ENCODE measurements at places on chromosomes 6 and 20.

DNA sequence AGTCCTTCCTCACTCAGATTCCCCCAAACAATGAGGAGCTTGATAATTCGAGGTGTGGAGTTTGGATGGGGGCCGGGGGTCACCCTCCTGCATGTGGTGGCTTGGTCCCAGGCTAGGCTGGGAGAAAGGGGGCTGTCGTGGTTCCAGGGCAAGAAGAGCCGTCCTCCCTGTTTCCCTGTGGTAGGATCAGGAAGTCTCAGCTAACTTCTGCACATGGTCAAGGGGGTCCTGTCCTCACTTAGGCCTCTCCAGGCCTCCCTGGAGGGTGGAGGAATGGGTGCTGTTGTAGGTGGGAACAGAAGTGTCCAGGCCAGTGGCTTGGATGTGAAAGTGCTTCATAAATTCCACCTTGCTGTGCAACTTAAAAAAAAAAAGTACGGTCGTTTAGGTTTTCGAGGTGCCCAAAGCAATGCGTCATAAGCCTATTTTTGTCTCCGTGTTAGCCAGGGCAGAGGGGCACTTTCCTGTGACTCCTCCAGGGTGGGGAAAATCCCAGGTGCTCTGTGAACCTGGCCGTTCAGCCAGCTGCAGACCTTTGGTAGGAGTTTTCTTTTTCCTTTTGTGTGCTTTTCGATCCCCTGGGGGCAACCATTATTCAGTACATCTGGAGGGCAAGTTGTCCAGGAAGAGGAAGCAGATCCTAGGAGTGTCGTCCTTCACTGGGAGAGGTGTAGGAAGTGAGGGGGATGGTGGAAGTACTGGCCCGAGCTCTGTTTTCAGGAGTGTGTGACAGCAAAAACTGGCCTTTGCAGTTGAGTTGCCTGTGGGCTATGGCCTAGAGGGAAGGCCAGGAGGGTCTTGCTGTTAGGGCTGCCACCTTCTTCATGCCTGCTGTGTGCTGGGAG, 9.6 kb downstream of the IGF2R start:
- no peak for DNase-seq

- no peak for DNase-seq
Observed at GRCh38 chr6:1871724-1872315, 262.1 kb downstream of the FOXC1 start.

GRCh38 chr6:7933794-7934193, 23.2 kb upstream of the TXNDC5 start:
- no peak for DNase-seq

DNA sequence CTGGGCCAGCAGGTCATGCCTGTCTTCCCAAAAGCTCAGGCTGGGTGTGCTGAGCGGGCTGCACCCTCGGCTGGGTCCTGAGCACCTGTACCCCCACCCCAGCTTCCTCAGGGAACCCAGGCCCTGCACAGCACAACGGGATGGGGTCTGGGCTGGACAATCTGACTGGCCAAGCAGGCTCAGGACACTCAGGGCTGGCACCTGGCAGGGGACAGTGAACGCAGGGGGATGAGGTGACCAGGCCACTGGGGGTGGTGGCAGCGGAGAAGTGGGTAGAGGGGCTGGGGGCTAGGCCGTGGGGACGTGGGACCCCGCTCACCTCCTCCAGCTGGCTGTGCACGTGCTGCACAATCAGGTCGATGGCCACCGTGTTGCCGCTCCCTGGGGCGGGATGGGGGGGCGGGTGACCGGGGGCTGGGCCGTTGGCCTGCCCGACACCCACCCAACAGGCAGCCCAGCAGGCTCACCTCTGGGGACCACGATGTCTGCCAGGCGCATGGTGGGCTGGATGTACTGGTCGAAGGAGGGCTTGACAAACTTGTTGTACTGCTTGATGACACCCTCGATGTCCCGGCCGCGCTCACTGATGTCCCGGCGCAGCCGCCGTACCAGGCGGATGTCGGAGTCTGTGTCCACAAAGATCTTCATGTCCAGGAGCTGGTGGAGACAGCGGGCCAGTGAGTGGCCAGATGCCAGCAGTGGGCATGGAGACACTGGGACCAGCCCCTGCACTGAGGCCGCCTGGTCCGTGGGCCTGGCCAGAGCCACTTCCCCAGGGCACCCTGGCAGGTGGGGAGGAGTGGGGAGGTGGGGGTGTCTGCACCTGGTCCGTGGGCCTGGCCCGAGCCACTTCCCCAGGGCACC, 11.9 kb downstream of the UCKL1 start:
- DNase-seq = no peak

GRCh38 chr20:43916881-43917371, 2.3 kb downstream of the TOX2 start:
- DNase-seq = no peak

- no peak for DNase-seq
Observed at GRCh38 chr6:56637640-56638039, 5.0 kb downstream of the DST start.

GRCh38 chr6:48110436-48111142, 408 bp downstream of the PTCHD4 start:
- DNase-seq = no peak

- no peak for DNase-seq
Observed at GRCh38 chr6:141914646-141915045, 218.1 kb upstream of the GJE1 start.

DNA sequence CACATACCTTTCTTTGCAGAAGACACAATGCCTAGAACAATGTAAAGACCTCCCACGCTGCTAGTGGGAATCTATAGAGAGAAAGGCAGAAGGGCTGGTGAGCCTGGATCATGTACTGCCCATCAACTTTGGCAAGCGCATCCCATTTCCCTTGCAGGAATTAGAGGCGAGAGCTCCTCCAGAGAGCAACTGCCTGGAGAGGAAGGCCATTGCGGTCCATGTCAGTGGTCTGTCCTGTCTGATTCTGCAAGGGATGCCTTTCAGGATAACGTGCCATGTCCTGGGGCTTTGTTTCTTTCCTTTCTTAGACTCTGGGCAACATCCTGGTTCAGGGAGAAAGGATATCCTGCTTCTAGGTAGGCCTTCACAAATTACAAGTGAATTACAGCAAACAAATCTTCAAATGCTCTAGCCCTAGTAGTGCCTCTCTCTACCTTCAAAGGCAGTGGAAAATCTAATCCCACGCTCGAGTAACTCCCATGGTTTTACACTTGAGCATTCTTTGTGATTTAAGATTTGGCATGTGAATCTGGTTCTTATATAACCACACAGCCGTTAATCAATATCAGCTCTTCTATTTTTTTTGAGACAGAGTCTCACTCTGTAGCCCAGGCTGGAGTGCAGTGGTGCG, 38.5 kb downstream of the GCNT2 start:
- DNase-seq = no peak

- no peak for DNase-seq
Observed at GRCh38 chr20:16017656-16018055, 555.6 kb downstream of the KIF16B start.

GRCh38 chr6:75486850-75487518, 6.6 kb downstream of the FILIP1 start:
- DNase-seq = no peak

DNA sequence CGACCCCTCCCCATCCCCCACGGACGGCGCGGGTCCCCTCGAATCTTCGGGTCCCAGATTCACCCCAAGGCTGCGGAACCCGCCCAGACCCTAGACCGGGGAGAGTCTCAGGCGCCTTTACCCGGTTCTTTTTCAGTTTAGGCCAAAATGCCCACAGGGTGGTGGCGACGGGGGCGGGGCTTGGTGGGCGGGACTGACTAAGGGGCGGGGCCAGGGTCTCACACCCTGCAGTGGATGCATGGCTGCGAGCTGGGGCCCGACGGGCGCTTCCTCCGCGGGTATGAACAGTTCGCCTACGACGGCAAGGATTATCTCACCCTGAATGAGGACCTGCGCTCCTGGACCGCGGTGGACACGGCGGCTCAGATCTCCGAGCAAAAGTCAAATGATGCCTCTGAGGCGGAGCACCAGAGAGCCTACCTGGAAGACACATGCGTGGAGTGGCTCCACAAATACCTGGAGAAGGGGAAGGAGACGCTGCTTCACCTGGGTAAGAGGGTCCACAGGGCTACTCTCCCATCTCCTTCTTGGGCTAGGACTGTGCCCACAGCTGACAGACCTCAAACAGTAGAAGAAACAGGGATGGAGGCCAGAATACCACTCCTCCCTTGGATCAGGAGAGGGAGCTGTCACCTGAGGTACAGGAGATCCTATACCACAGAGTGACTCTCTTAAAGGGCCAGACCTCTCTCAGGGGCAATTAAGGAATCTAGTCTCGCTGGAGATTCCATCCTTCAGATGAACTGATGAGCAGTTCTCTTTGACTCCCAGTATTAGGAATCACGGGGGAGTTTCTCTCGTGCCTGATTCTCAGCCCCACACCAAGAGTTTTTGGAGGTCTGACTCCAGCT, 942 bp downstream of the HLA-E start:
- DNase-seq = no peak

DNA sequence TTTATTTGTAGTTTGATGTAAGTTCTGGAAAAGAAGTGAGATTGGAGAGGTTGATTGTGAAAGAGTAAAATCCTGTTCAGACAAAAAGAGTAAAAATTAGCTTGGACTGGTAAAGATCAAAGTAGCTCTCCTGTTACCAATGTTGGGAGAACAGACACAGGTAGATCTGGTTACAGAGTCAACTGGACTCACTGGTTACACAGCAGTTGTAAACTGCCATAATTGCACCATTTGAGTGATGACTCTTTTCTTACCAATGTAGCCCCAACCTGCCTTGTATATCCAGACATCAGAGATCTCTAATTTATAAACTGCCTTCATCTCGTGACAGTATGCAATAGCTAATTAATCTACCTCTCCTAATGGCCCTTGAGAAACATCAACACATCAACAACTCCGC, 165.6 kb upstream of the PRSS16 start:
- no peak for DNase-seq

DNA sequence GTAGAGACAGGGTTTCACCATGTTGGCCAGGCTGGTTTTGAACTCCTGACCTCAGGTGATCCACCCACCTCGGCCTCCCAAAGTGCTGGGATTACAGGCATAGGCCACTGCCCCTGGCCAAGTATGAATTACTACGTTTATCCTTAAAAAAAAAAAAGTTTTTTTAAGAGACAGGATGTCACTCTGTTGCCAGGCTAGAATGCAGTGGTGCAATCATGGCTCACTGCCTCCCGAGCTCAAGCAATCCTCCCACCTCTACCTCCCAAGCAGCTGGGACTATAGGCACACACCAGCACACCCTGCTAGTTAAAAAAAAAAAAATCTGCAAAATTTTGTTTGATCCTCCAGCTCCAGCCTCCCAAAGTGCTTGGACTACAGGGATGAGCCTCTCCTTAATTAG, 23.1 kb downstream of the IYD start:
- no peak for DNase-seq

DNA sequence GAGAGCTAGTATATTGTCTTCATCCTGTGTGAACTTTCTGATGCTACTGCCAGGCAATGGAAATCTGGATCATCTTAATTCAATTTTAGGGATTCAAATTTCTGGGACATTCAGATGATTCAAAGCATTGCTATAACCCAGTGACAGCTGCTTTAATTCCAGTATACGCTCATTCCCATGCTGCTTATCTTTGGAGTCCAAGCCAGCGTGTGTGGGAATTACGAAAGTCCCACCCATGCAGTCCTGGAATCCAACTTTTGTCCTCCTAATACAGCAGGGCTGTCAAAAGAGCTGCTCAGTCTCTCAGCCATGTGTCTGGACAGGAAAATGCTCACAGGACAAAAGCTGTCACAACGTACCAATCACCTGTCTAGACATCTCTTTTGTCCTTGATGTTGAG, 219.8 kb downstream of the LAMA2 start:
- DNase-seq = no peak

DNA sequence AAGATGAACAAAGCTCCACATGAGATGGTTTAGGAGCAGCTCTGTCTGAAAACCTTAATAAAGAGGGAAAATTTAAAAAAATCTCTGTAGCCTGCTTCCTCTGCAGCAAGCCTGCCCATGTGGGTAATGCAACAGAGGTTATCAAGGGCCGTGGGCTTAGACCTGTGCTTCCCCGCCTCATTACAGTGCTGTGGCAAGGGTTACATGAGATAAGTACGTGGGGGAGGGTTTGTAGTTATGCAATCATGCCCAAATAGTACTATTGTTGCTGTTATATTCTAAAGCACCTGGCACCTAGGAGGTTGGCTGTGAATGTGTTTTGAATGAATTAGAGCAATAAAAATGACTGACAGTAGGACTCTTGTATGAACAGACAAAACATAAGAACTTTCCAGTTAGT, 68.3 kb downstream of the PKHD1 start:
- no peak for DNase-seq

DNA sequence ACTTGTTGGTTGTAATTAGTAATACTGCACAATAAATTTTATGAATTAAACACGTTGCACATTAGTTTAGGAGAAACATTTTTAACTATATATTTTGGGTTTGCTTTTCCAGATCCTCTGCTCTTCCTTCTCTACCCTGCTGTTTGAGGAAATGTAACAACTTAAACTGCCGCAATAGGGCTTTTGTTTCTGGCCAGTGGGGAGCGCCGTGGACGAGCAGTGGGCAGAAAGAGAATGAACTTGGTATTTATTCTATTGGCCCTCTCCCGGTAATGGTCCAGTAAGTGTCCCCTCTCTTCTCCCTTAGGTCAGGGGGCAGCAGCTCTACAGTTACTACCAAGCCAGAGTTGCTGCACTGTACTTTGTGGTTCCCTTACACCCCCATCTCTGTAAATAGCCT, 35.2 kb upstream of the EPHA7 start:
- DNase-seq = no peak

- DNase-seq = no peak
Observed at GRCh38 chr6:56595490-56596122, 47.1 kb downstream of the DST start.

DNA sequence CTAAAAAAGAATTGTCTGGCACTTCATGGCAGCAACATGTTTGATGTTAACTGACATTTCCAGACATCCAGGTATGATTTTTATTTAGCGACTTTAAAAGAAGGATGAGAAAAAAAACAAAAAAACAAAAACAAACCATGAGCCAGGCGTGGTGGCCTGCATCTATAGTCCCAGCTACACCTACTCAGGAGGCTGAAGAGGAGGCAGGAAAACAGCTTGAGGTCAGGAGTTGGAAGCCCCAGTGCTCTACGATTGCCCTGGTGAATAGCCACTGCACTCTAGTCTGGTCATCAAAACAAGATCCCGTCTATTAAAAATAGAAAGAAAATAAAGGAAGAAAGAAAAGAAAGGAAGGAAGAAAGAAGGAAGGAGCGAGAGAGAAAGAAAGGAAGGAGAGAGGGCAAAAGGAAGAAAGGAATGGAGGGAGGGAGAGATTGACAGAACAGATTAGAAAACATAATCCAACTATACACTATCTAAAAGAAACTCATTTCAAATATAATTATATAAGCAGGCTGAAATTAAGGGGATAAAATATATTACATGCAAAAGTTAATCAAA, 141.6 kb downstream of the TRIM27 start:
- no peak for DNase-seq

All from BJ (cell line).